T-helper 9 cell (primary cell): ENCODE measurements at places on chromosomes 2 and 18.

DNA sequence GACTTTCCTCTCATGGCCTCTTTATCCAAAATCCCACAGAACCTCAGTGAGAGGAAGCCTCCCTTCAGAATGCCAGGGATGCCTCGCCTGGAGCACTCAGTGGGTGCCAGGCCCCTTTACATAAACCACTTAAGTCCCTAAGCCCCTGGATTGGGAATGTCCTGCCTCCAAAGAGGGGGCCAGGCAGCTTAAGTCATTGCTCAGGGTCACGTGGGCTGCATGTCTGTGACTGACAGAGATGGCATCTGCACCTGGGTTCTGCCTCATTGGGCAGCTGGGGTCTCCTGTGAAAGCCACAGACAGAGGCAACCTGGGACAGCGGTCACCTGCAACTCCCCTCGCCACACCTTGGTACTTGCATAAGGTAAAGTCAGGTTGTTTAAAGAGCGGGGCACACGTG is 93.5 kb downstream of the MYT1L start:
- DNase-seq, result no peak

DNA sequence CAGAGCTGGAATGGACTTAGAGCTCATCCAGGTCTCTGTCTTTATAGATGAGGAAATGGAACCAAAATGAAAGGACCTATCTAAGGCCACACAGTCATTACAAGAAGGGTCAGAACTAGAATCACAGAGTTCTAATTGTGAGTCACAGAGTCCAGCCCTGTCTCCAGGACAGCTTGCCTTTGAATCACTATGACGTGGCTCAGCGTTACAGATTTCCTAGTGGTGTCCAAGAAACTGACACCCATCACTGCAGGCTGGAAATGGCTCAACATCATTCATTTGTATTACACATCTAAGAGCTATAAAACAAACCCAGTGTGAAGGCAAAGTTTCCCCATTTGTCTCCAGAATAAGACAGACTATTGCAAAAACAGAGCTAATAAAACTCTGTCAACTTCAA is 164.3 kb upstream of the SIX2 start:
- DNase-seq, result no peak

DNA sequence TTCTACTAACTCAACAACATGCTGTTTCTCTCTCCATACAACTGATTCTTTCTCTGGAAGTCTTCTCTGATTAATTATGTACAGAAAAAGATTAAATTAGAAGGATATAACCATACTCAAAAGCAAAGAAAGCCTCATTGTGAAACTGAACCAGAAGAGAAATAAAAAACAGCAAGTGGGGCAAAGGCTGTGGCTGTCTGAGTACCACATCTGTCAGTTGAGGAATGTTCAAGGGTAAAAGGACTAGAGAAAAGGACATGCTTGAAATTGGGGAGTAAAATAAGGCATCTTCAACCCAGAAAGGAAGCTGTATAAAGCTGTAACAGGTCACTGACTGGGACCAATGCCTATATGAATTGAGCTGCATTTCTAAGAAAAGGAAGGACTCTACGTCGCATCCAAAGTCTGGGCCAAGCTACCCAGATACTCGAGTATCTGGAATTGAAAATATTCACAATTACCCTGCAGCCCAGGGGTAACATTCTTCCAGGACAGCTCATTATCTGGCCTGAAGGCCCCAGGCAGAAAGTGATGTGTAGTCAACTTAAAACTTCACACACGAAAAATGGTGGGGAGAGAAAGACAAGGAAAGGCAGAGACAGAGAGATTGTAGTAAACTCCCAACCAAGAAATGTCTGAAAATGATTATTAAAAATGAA is 356.0 kb upstream of the GALNT5 start:
- no peak for DNase-seq

- no peak for DNase-seq
These were observed 7.6 kb downstream of the TRIP12 start for GRCh38 chr2:229914171-229914570.

DNA sequence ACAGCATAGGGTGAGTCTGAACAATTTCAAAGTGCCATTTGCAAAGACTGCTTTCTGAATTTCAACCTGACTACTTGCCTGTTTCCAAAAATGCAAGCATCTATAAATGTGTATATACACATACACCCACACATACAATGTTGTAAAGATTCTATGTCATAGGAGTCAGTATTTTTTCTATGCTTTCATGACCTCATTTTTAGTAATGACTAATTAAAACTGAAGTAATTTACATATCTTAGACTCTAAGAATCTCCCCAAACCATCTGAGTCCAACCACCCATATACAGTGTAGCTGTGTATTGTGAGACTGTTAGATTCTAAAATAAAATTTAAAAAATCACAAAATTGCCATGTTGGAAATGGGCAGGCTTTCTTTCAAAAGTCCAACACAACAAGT is 162.0 kb upstream of the STK17B start:
- DNase-seq, result no peak

DNA sequence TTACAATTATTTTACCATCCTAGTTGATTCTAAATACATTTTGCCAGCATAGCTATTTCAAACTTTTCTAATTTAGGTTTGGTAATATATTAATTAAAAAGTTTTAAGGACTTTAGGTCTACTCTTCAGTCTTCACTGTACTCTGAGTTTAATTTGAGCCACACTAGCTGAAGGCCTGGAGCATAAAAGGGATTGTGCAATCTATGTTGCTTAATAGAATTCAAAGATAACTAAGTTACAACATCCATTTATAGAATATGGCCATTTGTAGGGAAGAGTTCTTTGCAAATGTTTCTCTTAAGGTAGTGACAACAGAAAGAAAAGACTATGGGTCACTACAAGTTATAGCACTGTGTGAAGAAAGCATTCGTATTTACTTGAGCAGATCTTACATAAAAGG is 702.2 kb upstream of the NRXN1 start:
- no peak for DNase-seq

GRCh38 chr18:47893939-47894699 is 36.3 kb downstream of the SMAD2 start:
- DNase-seq, result no peak

GRCh38 chr18:45085916-45086624 is 405.4 kb downstream of the SETBP1 start:
- DNase-seq, result no peak

GRCh38 chr2:219645631-219646527 is 18.4 kb downstream of the SLC4A3 start:
- DNase-seq, result no peak

- DNase-seq, result no peak
These were observed 1602.8 kb upstream of the DDX18 start for GRCh38 chr2:116211719-116212118.

DNA sequence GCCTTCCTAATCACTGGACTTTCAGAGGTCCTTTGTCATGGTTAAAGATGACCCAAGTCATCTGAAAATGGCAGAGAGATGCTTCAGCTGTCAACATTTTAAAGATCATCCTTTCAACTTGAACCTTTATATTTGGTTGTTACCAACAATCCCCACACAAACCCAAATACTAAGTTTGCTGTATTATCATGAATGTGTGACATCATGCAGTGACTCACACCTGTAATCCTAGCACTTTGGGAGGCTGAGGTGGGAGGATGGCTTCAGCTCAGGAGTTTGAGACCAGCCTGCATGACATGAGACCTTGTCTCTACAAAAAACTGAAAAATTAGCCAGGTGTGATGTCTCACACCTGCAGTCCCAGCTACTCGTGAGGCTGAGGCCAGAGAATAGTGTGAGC is 55.2 kb upstream of the NRP2 start:
- DNase-seq, result no peak

GRCh38 chr2:206341396-206341795 is 66.9 kb downstream of the ZDBF2 start:
- no peak for DNase-seq

GRCh38 chr2:122795763-122796162 is 1040.3 kb downstream of the TSN start:
- no peak for DNase-seq

DNA sequence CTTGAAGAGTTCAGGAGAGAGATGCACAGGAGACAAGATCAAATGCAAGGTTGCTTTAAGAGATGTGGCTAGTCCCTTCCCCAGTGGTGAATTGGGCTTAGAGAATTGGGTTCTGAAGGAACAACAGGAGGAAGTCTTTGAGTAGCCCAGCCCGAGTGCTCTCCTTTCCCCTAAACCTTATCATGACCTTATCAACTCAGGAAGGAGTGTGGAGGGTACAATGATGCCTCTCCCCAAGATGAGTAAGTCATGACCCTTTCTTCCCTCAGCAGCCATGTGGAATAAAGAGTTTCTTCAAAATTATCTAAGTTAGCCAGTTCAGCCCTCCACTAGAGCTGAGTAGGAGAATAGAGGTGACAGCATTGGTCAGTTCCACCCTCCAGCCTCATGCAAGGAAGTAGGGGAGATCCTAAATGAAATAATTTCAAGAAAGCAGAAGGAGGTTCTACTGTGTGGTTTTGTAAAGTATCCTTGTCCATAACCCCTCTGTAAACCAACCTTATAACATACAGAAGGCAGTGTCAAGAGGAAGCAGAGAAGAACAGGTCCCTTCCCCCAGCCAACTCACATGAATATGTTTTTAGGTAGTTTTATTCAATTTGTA is 88.4 kb downstream of the ARHGAP15 start:
- no peak for DNase-seq

GRCh38 chr2:4931721-4932365 is 760.3 kb upstream of the SOX11 start:
- no peak for DNase-seq

- no peak for DNase-seq
These were observed 90.8 kb downstream of the EPB41L3 start for GRCh38 chr18:5452943-5453443.

GRCh38 chr2:100425107-100425506 is 7.6 kb upstream of the CHST10 start:
- DNase-seq, result no peak

GRCh38 chr2:129404000-129404685 is 575.3 kb upstream of the RAB6C start:
- no peak for DNase-seq

DNA sequence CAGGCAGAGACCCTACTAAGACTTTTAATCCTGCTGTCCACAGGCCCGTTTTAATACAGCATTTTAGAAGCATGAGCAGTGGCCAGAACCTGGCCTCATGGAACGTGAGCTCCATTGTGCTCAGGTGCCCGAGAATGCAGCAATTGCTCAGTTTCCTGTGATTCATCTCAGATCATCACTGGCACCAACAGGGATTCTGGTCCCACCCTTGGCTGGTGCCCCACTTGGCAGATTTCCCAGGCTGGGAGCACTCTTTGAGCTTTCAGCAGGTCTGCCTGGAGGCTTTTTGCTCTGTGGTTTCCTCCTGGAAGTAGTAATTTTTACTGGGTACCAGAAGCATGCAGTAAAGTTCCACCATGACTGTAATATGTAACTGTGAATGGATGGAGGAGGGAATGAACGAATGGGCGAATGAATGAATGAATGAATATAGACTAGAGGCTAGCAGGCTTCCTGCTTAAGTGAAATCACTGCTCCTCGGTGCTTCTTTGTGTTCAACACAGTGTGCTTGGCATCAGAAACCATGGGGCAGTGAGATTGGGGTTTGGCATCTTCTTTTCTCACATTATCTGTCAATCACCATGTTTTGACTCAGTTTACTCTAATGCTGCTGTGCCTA is 312.9 kb downstream of the PRKCE start:
- DNase-seq, result no peak

DNA sequence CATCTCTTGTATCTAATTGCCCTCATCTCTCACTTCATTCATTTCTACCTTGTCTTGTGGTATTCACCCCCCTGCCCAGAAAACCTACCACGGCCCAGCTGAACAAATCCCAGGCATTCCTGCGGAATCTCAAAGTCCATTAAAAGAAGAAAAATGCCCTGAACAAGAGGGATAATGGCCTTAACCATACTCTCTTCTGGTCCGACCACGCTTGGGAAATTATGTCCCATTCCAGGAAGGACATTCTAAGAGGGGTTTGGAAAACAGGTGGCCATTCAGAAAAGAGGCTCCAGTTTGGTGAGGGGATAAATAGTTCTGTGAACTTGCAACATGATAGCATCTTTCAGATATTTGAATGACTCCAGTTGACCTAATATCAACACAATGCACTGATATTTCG is 349.9 kb upstream of the ZNF521 start:
- no peak for DNase-seq

GRCh38 chr2:219380926-219381325 is 6.8 kb downstream of the DNPEP start:
- no peak for DNase-seq

GRCh38 chr18:49076654-49077166 is 125.9 kb upstream of the SMAD7 start:
- DNase-seq, result no peak

- no peak for DNase-seq
These were observed 104.8 kb downstream of the SP100 start for GRCh38 chr2:230520875-230521155.

GRCh38 chr2:7133521-7133920 is 216.3 kb downstream of the RNF144A start:
- DNase-seq, result no peak

DNA sequence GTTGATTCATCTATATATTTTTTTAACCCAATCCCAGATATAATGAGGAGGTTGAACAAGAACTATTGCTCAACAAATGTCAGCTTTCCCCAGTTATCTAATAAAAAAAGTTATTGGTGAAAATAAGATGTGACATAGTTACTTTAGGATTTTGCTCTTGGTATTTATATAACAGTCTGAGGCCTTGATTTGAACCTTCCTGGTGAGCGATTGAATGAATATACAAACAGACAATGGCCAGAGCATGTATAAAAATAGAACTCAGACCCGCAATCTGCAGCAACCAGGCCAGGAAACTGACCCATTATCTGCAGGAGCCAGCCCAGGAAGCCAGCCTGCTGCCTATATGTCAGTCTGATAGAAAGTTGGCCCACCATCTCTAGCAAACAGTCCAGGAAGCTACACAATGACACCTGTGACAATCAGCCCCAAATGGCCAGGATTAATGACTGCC is 81.6 kb downstream of the HS6ST1 start:
- DNase-seq, result no peak

- no peak for DNase-seq
These were observed 24.5 kb downstream of the MC2R start for GRCh38 chr18:13890761-13891361.

DNA sequence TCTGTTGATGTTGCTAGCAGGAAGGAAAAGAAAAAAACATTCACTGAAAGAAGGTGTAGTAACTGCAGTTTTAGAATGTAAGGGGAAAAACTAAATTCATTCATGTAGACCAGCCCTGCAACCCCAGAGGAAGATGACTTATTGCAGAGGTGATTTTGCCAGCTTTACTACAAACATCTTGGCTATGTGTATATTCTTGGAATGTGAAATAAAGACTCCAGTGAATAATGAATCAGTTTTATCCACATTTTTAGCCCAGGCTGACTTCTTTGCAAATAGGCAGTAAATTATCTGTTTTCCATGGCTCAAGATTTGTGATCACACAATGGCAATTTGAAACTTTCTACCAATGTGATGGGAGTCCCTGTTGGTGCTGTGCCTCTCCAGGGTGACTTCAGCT is 206.1 kb upstream of the SETBP1 start:
- DNase-seq, result no peak

DNA sequence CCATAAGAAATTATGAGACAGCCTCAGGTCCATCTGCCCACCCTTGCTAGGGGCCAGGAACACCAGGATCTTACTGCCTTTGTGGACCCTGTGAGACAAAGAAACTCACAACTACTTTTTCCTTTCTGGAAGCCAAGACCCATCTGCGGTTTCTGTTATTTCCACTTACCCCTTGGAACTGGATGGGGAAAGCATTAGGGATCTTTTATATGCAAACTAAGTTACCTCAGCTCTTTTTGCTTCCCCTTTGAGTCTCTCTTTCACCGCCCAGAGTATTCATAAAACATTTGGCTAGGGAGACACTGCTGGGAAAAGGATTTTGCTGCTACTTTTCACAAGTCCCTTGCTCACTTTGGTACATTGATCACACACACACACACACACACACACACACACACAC is 95.7 kb downstream of the ZNF385B start:
- DNase-seq, result no peak
